ENCODE measurements at places on chromosomes 1 and 21.

GRCh38 chr1:39979654-39980053 lies 24.7 kb downstream of the MFSD2A start:
- DNase-seq = no peak

DNA sequence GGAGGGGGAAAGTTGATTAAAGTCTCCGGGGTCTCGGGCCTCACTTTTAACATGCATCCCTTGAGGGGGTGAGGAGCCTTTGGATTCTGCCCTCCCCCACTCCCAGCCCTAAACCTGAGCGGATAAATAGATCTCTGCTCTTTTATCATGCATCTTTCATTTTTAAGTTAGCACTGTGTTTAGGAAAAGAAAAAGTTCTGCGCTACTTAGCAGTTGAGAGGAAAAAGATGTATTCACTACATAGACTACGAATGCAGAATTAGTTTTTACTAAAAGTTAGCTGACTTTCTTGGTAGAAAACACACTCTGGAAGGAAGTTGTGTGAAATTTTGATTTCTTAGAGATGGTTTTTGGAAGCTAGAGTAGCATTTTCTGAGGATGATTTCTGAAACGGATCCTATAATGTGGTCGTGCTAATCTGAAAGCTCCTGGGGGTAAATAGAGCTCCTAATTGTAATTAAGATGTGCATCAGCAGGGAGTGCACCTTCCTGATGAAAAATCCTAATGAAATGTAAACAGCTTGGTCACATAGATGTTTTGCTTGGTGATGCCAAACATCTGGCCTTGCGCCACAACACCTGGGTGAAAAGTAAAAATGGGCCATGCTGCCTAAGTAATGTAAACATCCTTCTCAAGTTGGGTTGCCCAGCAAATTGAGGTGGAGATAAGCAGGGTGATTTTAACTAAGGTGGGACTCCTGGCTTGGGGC lies 1.8 kb downstream of the ROR1 start:
- DNase-seq = no peak

GRCh38 chr1:30516485-30516858 lies 206.9 kb downstream of the MATN1 start:
- no peak for DNase-seq

GRCh38 chr21:42063571-42064521 lies 7.3 kb upstream of the UMODL1 start:
- no peak for DNase-seq

DNA sequence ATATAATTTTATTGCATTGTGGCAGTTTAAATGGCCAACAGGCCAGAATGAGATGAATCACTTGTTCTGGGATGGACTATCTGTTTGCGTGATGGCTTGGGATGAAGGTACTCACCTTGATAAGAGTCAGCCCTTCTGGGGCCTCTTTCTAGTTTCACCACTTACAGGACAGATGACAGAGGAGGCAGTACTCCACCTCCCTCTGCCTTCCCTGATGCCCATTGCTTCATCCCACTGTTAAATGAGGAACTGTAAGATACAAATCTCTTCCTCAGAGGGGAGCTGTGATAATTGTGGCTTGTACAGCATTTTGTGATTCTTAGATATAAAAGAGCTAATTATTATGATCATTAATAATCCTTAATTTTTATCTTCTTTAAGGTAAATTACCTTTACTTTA lies 3.7 kb upstream of the TCHH start:
- DNase-seq = no peak

DNA sequence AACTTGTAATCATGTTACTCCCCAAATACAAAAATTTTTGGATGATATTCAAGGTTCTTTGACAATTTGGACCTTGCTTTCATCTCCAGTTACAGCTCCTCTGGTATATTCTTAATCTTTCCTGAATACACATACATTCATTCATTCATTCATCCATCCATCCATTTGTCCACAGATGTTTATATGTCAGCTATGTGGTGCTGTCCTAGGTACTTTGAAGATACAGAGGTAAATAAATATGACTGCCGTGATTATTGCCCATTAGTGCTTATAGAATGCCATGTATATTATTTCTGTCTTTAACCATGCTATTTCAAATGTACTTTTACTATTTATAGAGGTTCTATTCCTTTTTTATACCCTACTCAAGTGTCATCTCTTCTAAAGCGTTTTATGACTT lies 72.1 kb downstream of the SYT14 start:
- DNase-seq = no peak

DNA sequence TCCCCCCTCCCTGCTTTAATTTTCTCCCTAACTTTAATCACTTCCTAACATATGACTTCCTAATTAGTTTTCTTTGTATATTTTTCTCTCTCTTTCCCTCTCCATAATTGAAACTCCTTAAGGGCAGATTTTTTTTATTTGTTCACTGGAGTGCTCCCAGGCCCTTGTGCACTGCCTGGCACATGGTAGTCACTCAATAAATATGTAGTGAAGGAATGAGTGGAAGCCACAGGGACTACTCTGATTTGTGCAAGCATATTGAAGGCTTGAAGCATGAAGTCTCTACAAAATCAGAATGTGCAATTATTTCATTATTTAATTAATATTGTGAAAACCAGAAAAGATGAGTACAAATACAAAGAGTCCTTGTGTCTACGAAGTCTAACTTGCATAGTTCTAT lies 41.5 kb downstream of the SNX7 start:
- no peak for DNase-seq

- no peak for DNase-seq
These were observed 1.6 kb downstream of the ST6GALNAC5 start for GRCh38 chr1:76868916-76869315.

GRCh38 chr1:156502391-156502893 lies 1.9 kb upstream of the MEF2D start:
- peak; percentile 29 for DNase-seq

- DNase-seq = peak; percentile 63
These were observed 122.3 kb upstream of the ADAR start for GRCh38 chr1:154730259-154730658.

Data from A549 (cell line).